ENCODE measurements at places on chromosomes 11 and 22.

DNA sequence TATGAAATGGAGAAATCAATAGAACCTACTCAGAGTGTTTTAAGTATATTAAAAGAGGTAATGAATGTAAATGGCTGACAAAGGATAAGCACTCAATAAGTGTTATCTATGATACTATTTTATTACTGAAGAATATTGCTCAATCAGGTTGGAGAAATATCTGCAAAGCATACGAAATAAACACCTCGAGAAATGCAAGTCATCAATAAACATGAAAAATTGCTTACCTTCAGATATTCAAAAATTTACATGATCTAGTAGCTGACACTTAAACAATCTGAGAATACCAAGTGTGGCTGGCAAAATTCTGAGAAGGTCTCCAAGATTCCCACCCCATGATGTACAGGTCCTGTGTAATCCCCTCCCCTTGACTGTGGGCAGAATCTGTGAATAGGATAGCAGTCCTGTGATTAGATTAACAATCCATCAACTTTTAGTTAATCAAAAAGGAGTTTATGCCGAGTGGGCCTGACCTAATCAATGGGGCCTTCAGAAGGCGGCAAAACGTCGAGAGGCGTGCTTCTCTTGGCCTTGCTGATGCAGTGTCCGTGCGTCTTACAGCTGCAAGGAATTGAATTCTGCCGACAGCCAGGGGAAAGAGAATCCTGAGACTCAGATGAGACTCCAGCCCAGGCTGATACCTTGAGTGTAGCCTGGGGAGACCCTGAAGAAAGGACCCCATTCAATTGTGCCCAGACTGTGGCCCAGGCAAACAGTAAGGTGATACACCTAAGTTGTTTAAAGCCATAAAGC is 49.1 kb downstream of the SPATA19 start:
- no peak for DNase-seq

- no peak for DNase-seq
Measured at GRCh38 chr11:119023741-119024140, 5.2 kb downstream of the TRAPPC4 start.

DNA sequence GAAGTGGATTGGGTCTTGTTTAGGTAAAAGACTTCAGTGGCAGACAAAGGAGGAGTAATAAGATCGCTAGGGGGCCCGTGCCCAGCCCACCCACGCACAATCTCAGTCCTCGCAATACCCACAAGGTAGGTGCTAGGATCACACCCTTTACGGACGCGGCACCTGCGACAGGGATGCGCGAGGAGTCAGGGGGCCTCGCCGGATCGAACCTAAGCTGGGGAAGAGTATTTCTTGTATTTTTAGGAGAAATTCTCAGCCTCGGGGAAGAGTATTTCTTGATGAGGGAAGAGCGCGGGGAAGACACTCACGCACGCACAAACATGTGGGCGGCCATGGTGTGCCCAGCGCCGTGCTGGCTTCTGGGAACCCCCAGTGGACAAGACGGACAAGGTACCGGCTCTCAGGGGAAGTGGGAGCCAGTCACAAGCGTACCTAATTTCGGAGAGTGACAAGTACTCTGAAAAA is 745 bp upstream of the FAM118A start:
- no peak for DNase-seq

DNA sequence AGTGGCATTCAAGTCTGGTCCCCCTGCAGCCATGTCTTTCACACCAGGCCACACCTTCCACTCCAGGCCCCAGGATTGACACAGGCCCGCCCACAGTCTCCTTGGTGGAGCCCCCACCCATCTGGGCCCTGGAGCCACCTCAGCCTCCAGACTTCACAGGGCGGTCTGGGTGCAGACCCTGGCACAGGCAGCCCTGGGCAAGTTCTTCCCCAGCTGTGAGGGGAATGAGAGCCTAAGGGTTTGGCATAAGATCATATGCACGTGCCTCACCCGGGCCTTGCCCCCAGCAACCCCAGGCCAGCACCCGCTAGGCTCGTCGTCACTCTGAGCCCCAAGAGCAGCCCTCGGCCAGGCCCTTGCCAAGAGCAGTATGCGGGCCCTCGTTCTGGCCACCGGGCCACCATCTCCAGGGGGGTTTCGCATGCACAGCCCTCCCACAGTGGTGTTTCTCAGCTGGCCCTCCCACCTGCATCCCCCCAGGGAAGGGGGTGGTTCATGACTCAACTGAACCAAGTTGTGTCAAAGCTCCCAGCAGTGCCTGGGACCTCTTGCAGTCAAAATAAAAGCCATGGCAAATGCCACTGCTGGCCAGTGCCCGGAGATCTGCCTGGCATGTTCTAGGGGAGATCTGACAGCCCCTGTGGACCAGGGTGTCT is 70.4 kb upstream of the KCNQ1OT1 start:
- no peak for DNase-seq

GRCh38 chr11:844693-845644 is 2.3 kb downstream of the TSPAN4 start:
- no peak for DNase-seq

GRCh38 chr22:20584029-20584871 is 76.8 kb downstream of the MED15 start:
- no peak for DNase-seq
